ENCODE measurements at places on chromosomes 16 and 17. TPM values are rescaled to one million over a fixed set of nuclear protein-coding genes. Genes with fewer than 3 reads are reported as not detected.

ABCC6 gene
- not detected for total RNA-seq

CLEC3A gene
- total RNA-seq: not detected

BAIAP3 gene
- 3.1 TPM for total RNA-seq

- no peak overlapping the region for H3K4me3 ChIP-seq
- H3K27me3 ChIP-seq: no peaks in the 10 kb centered on the region
- DNase-seq: no peak
- 0 out of 2 replicates have a peak, but pooled peaks cover 3% of the 10 kb centered on the region for H3K36me3 ChIP-seq
- no peak overlapping the region for H3K27ac ChIP-seq
Measured at GRCh38 chr17:66401364-66401763, 99.0 kb downstream of the PRKCA start.

DNA sequence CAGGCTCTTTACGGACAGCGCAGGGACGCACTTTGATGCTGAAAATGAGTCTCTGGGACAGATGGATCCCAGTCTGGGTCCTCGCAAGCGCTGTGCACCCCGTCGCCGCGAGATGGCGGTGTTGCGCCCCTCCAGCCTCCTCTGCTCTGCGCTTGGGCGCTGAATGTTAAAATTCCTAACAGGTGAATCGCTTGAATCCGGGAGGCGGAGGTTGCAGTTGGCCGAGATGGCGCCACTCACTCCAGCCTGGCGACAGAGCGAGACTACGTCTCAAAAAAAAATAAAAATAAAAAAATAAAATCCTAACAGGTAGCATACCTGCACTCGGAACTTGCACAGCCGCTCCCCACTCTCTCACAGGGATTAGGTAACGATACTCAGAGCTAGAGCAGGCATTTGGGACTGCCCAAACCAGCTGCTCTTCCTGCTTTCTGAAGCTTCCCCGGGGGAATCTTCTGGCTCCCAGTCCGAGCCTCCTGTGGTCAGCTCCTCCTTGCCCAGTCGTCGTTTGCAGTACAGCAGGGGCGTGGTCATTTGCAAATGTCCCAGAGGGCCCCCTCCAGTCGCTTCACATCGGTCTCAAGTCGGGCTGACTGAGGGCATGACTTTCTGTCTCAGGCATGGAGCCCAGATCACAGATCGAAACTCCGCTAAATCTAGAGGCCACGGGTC is 26.2 kb upstream of the OSGIN1 start:
- peaks cover 8% of the 10 kb centered on the region for H3K4me1 ChIP-seq
- DNase-seq: peak; percentile 44
- no peak overlapping the region for H3K27ac ChIP-seq
- H3K4me3 ChIP-seq: no peak overlapping the region
- H3K36me3 ChIP-seq: no peaks in the 10 kb centered on the region

- peak overlapping the region; percentile 81 for H3K4me3 ChIP-seq
- H3K36me3 ChIP-seq: peaks cover 54% of the 10 kb centered on the region
- H3K4me1 ChIP-seq: peaks cover 36% of the 10 kb centered on the region
- no peaks in the 10 kb centered on the region for H3K27me3 ChIP-seq
- H3K27ac ChIP-seq: peak overlapping the region; percentile 55
- DNase-seq: peak; percentile 66
Measured at GRCh38 chr17:73232587-73233373, 28.9 kb downstream of the CPSF4L start.

- peaks cover 8% of the 10 kb centered on the region for H3K27me3 ChIP-seq
- H3K4me1 ChIP-seq: no peaks in the 10 kb centered on the region
- no peak overlapping the region for H3K4me3 ChIP-seq
- H3K27ac ChIP-seq: no peak overlapping the region
Measured at GRCh38 chr17:36135465-36135864, 31.8 kb downstream of the CCL4 start.

GRCh38 chr17:40371261-40371929 is 6.9 kb upstream of the GJD3 start:
- no peaks in the 10 kb centered on the region for H3K27me3 ChIP-seq
- no peaks in the 10 kb centered on the region for H3K4me1 ChIP-seq

GRCh38 chr17:65270499-65271253 is 133.5 kb downstream of the RGS9 start:
- no peaks in the 10 kb centered on the region for H3K4me1 ChIP-seq
- no peaks in the 10 kb centered on the region for H3K36me3 ChIP-seq
- H3K27me3 ChIP-seq: no peaks in the 10 kb centered on the region
- H3K27ac ChIP-seq: no peak overlapping the region
- no peak for DNase-seq
- no peak overlapping the region for H3K4me3 ChIP-seq

GRCh38 chr17:63550817-63551639 is 751 bp downstream of the DCAF7 start:
- H3K36me3 ChIP-seq: peaks cover 32% of the 10 kb centered on the region
- H3K27ac ChIP-seq: peak overlapping the region; percentile 93
- H3K27me3 ChIP-seq: no peaks in the 10 kb centered on the region
- peak; percentile 60 for DNase-seq

DNA sequence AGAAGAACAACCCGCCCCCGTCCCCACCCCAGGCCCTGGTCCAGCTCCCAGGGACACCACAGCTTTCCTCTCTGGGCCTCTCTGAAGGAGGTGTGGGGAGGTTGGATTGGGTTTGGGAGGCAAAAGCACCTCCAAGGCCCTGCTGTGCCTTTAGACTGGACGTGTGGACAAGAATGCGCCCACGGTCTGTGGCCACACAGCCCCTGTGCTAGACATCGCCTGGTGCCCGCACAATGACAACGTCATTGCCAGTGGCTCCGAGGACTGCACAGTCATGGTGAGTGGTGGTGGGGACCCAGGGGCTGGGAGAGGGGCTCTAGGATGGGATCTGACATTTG is 3.0 kb downstream of the CORO1A start:
- no peaks in the 10 kb centered on the region for H3K36me3 ChIP-seq
- H3K27me3 ChIP-seq: no peaks in the 10 kb centered on the region
- H3K4me1 ChIP-seq: peaks cover 9% of the 10 kb centered on the region
- DNase-seq: no peak

DNA sequence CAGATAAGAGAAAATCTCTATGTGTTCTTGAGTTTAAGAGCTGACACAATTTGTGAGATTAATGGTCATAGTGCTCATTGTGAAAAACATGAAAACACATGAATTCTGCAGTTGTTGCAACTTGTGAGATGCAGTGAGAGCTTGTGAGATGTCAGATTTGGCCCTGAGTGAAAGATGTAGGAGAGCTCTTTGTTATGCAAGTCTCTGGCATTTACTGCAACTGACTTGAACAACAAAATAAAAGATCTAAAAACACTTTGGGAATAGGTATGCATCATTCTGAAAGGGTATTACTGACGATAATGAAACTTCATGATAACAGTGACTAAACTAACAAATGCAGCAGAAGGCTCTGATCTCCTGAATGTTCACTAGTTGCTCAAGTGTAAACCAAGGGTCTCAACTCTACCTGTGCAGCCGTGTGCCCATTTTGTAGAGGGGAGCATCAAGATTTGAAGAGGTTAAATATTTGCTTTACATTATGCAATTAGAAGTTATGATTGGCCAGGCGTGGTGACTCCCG is 50.8 kb upstream of the SMIM36 start:
- DNase-seq: no peak
- H3K36me3 ChIP-seq: no peaks in the 10 kb centered on the region
- H3K4me3 ChIP-seq: no peak overlapping the region

- no peak overlapping the region for H3K4me3 ChIP-seq
- H3K27me3 ChIP-seq: no peaks in the 10 kb centered on the region
- DNase-seq: peak; percentile 57
- H3K27ac ChIP-seq: peak overlapping the region; percentile 74
Measured at GRCh38 chr16:23424292-23424958, 28.6 kb downstream of the COG7 start.

DNA sequence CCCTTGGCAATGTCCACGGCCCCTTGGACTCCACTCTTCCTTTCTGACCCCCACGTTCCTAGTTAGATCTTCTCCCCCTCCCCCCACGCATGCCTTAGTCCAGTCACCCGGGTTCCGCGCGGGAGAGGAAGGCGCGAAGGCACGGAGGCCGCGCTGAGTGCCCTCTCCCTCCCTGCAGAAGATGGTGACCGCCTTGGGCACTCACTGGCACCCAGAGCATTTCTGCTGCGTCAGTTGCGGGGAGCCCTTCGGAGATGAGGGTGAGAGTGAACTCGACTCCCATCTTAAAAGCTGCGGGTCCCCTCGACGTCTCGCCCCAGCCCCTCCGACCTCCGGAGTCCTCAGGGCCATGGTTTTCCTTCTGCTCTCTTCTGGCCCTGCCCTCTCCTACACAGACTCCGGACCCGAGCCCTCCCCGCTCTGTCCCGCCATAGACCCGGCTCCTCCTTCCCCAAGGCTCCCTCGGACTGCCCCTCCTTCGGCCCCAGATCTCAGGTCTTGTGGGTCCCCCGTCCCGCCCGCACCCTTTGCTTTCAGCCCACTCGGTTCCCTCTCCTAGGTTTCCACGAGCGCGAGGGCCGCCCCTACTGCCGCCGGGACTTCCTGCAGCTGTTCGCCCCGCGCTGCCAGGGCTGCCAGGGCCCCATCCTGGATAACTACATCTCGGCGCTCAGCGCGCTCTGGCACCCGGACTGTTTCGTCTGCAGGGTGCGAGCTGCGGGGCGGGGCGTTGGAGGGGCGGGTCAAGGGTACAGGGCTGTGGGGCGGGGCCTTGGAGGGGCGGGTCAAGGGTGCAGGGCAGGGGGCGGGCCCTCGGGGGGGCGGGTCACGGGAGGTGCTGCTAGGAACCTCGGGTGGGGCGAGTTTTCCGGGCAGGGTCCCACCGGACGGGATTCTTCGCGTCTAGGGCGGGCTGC is 4.6 kb downstream of the TGFB1I1 start:
- H3K27ac ChIP-seq: no peak overlapping the region
- H3K27me3 ChIP-seq: 0 out of 2 replicates have a peak, but pooled peaks cover 2% of the 10 kb centered on the region
- DNase-seq: no peak
- H3K4me3 ChIP-seq: no peak overlapping the region

- no peak overlapping the region for H3K27ac ChIP-seq
- H3K4me3 ChIP-seq: no peak overlapping the region
- H3K4me1 ChIP-seq: peaks cover 6% of the 10 kb centered on the region
- H3K27me3 ChIP-seq: peaks cover 52% of the 10 kb centered on the region
- no peak for DNase-seq
Measured at GRCh38 chr17:1905190-1905913, 75.5 kb downstream of the RPA1 start.

DNA sequence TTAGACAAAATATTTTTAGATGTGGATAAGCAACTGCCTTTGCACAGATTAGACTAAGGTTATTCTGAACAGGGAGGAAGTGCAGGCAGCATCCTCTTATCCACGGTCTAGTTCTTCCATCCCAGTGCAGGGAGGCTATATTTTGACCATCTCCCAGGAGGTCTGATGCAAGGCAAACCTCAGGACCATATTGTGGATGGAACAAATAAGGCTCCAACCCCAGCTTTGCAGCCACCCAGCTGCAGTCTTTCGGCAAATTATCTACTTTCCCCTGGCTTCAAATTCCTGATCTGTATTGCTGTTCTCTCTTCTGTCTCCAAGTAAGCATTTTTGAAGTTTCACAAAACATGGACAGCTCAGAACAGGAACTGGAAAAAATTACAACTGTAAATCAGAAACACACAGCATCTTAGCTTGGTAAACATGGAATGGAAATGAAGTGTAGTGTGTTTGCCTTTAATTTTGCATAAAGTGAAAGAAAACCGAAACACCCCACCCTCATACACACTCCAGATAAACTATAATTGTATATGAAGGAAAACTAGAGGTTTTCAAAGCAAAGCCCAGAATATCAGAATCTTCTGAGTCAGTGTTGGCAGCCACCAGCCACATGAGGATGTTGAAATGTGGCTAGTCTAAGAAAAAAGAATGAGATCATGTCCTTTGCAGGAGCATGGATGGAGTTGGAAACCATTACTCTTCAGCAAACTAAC is 33.5 kb upstream of the MON1B start:
- no peak overlapping the region for H3K4me3 ChIP-seq
- H3K27me3 ChIP-seq: no peaks in the 10 kb centered on the region
- H3K27ac ChIP-seq: no peak overlapping the region
- H3K4me1 ChIP-seq: no peaks in the 10 kb centered on the region
- no peak for DNase-seq
- H3K36me3 ChIP-seq: no peaks in the 10 kb centered on the region

Measured in SJSA1 (cell line).